ENCODE measurements at places on chromosomes 7 and 10.

GRCh38 chr10:68756766-68757165 is 35.7 kb downstream of the CCAR1 start:
- no peak overlapping the region for H3K27ac ChIP-seq
- DNase-seq = no peak

GRCh38 chr7:66219805-66220204 is 14.7 kb downstream of the TPST1 start:
- no peak overlapping the region for H3K27ac ChIP-seq
- H3K27me3 ChIP-seq = no peaks in the 10 kb centered on the region
- H3K4me3 ChIP-seq = no peak overlapping the region
- peaks cover 5% of the 10 kb centered on the region for H3K36me3 ChIP-seq

DNA sequence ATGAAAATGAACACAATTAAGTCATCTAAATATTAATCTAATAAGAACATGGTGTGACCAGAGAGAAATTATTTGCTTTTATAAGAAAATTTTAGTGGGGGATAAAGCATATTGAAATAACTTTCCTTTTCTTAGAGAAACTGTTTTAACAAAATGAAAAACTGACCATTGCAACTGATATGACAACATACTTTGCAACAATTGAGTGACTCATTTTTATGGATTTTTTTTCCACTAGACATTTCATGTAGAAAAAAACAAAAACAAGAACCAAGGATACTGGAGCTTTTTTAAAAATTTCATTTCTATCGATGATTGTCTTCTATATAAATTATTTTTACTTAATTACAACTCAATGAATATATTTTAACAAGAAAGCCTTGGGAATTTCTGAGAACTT is 90.0 kb downstream of the C1GALT1 start:
- H3K4me3 ChIP-seq = no peak overlapping the region
- H3K27me3 ChIP-seq = no peaks in the 10 kb centered on the region
- H3K4me1 ChIP-seq = peaks cover 1% of the 10 kb centered on the region
- no peak for DNase-seq
- no peak overlapping the region for H3K27ac ChIP-seq

DNA sequence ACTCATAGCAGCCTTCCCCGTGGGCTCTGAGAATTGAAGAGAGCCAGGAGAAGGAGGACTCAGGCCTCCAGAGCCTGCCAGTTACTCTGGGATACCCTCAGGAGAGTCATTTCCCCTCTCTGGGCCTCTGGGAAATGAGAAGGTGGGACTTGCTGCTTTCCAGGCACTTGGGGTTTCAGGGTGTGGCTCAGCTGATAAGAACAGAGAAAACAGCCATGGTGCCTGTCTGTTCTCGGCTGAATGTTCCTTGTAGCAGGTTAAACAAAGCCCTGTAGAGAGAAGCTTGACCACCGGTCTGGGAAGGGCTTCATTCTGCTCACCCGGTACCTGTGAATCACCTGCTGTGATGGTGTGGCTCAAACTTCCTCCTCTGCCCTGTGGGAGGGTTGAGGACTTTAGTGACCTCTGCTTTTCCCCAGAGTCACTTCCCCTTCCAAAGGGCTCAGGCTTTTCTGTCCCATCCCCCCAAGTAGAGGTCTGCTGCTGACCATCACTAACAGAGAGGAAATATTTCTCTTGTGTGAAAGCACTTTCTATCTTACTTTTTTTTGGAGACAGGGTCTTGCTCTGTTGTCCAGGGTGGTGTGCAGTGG is 212.4 kb upstream of the GALNT17 start:
- no peak overlapping the region for H3K4me3 ChIP-seq
- H3K36me3 ChIP-seq = no peaks in the 10 kb centered on the region
- H3K27me3 ChIP-seq = peaks cover 4% of the 10 kb centered on the region
- peaks cover 6% of the 10 kb centered on the region for H3K4me1 ChIP-seq

DNA sequence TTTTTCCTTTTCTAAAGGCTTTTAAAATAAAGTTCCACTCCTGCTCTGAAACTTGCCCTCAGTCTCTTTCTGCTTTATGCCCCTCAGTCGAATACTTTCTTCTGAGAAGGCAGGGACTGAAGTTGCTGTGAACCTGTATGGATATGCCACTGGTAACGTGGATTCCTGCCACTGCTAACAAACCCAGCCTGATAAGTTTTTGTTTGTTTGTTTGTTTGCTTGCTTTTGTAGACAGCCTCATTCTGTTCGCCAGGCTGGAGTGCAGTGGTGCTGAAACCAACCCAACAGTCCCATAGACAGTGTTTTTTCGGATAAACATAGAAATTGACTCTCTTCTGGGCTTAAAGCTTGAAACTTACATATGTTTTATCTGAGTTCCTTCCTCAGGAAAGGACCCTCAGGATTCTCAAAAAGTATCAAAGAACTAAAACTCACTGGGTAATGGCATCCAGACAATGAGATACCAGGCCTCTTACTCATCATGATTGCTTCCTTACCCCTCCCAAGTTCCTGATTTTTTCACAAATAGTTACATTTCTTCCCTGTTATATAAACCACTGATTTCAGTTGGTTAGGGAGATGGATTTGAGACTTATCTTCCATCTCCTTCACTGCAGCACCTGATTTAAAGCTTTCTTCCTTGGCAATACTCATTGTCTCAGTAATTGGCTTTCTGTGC is 273.6 kb downstream of the SDHAF3 start:
- no peaks in the 10 kb centered on the region for H3K36me3 ChIP-seq
- no peak overlapping the region for H3K27ac ChIP-seq
- no peak for DNase-seq
- H3K4me1 ChIP-seq = no peaks in the 10 kb centered on the region

- DNase-seq = no peak
- H3K27me3 ChIP-seq = no peaks in the 10 kb centered on the region
- H3K36me3 ChIP-seq = peaks cover 38% of the 10 kb centered on the region
- H3K4me3 ChIP-seq = no peak overlapping the region
- peaks cover 2% of the 10 kb centered on the region for H3K4me1 ChIP-seq
- no peak overlapping the region for H3K27ac ChIP-seq
Measured at GRCh38 chr10:113583571-113583970, 30.7 kb downstream of the HABP2 start.
